ENCODE measurements at places on chromosomes 1 and 21.

DNA sequence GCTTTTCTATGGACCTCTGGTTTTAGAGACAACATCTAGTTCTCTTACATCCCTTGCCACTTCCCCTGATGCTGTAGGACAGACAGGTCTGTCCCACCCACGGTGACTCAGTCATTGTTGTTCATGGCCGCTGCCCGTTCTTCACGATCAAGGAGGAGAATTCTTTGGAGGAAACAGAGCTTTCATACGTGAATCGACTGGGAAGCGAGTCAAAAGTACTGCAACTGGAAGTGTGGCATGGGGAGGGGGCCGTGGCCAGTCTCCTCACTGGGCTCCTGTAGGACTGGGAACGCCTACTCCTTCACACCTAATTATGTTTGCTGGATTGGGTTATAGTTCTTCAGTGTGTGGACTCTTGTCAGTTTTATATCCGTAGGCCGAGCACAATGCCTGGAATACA lies 4.4 kb upstream of the SLC37A1 start:
- DNase-seq = no peak

- no peak for DNase-seq
These were observed 1.7 kb downstream of the EXOC8 start for GRCh38 chr1:231335663-231336602.

DNA sequence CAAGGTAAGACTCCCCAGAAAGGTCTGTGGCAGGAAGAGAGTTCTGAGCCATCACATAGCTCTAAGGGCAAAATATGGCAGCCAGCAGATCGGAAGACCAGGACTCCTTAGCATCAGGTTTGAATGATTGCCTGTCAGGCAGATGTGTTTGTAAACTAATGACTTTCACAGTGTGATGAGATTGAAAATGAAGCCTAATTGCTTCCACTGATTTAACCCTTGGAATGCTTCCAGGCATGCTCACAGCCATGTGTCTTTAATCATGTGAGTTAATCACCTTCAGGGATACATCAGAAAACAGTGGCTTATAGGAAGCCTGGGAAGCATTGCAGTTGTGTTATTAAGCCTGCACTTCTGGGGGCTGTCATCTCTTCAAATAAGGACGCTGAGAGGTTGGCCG lies 82.8 kb downstream of the LRRC53 start:
- DNase-seq = no peak

GRCh38 chr21:29604076-29604475 lies 305.4 kb downstream of the BACH1 start:
- no peak for DNase-seq

DNA sequence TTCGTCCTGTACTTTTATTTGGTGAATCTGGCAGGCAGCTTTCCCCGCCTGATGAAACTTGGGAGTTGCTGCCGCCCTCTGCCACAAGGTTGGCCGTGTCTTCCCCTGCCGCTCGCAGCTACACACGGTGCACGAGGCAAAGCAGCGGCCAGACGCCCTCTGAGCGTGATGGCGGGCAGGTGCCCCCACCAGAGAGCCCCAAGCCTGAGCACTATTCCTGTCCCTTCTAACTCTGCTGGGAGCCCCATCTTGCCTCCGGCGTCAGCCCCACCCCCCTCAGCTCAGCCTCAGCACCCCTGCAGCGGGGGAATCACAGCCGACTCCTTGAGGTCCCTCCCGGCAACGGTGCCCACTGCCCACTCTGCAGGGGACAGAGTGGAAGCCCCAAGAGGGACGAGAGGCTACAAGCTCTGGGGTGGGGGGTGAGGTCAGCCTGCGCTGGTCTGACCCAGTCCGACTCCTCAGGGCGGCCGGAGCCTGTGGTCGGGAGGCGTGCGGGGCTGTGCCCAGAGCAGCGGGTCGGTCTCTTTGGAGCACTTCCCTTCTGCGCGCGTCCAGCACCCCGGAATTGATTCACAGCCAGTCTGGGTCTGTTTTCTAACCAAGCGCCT lies 41.3 kb downstream of the RIPK4 start:
- no peak for DNase-seq

- DNase-seq = no peak
These were observed 197.8 kb downstream of the MATN1 start for GRCh38 chr1:30525631-30525970.

GRCh38 chr21:25360593-25360992 lies 246.7 kb downstream of the MRPL39 start:
- no peak for DNase-seq

- no peak for DNase-seq
These were observed 302.0 kb upstream of the ADGRL2 start for GRCh38 chr1:81498471-81499462.

- DNase-seq = no peak
These were observed 50.7 kb downstream of the MPZL1 start for GRCh38 chr1:167772436-167772835.

GRCh38 chr1:62481681-62482080 lies 44.8 kb downstream of the USP1 start:
- no peak for DNase-seq

DNA sequence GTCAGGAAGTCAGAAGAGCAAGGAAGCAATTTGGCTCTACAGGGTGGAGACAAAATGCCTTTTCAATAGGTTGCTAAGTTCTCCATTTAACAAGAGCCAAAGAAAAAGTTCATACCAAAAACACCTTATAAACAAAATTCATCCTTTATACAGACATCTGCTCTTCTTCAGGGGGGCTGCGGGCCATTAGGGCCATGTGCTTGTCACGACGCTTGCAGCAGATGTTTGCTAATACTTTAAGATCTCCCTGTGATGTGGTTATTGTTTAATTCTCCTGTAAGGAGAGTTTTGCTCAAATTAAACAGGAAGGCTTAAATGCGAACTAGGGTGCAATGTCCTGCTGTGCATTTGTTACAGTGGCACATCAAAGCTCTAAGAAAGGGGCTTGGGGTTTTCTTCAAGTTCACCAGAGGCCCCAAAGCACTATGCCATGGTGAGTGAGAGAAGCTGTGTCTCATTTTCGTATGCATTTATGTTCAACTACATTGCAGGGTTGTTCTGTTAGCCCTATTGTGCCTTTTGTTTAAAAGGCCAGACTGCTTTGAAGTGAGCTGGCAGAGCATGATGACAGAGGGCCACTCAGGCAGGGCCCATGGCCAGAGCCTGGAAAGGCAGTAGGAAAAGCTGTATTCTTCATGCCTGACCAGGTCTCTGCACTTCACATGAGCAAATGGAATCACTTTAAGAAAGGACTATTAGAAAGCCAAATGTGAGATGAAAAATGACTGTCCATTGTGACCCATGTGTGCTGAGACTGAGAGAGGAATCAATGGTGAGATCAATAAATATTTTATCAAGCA lies 24.8 kb upstream of the NTPCR start:
- no peak for DNase-seq

DNA sequence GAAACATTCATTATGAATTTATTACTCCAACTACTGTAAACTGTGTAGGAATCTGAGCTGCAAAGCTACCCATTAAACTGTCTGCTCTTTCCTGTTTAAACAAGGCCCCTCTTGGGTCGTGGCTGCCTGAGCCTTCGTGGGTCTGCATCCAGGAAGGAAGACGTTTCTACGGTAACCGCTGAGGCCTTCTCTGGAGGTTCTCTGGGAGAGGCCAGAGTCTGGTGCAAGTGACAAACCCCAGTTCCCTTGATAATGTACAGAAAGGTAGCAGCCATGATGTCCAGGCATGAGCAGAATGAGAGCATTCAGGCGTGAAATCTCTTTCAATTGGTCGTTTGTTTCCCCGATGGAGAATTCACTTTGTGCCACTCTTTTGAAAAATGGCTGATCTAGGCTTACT lies 350.2 kb downstream of the PLPP3 start:
- DNase-seq = no peak

GRCh38 chr1:1832820-1833219 lies 54.5 kb upstream of the NADK start:
- DNase-seq = no peak

DNA sequence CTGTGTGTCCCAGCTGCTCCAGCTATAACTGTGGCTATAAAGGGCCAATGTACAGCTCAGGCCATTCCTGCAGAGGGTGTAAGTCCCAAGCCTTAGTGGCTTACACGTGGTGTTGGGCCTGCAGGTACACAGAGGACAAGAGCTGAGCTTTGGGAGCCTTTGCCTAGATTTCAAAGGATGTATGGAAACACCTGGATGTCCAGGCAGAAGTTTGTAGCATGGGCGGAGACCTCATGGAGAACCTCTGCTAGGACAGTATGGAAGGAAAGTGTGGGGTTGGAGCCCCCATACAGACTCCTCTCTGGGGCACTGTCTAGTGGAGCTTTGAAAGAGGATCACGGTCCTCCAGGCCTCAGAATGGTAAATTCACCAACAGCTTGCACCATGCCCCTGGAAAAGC lies 113.9 kb downstream of the RGS21 start:
- DNase-seq = no peak

DNA sequence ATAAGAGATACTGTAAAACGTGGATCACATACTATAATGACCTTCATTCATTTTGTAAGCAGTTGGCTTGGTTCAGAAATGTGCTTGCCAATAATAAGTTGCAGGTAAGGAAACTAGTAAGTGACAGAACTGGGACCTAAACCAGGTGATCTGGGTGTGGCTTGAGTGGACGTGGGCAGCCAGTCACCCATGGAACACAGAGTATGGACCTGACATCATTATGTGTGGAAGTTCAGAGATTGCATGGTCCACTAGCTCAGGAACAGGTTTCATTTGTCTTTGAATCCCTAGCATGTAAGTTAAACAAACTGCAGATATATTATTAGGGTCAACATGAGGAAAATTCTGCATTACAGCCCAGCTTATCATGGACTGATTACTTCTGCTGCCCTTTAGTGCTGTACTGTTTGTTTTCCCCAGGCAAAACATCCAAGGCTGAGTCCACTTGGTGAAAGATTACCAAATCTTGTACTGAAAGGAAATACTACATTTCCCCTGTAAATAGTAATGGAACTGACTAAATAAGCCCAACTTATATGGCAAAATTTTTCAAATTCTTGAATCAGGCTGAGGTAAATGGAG lies 327.3 kb upstream of the SGIP1 start:
- DNase-seq = no peak

DNA sequence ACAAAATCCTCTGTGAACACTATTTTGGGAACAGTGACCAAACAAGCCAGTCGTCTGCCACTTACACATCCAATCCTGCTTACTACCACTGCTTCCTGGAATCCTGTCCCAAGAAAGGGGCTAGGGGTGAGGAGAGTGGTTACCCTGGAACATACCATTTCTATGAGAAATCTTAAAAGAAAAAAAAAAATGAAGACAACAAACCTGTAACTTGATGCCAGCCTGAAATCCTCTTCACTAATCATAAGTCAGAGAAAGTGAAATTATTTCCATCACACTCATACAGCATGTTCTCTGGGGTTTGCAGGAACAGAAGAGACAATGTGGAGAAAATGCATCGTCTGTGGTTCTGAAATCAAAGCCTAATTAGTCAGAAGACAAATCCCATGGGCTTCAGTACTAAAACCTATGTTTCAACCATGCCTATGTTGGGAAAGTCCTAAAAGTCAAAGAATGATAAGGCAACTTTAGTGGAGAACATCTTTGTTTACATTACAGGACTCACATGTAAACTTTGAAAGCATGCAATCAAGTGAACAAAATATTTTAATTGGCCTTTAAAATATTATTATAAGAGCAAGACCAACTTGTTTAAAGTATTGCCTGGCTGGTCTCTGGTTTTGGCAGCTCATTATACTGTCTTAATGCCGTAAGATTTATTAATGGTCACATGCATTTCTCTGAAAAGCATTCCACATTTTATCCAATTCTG lies 220.7 kb downstream of the LTN1 start:
- no peak for DNase-seq

GRCh38 chr1:110875216-110875731 lies 2.3 kb downstream of the CD53 start:
- DNase-seq = no peak

DNA sequence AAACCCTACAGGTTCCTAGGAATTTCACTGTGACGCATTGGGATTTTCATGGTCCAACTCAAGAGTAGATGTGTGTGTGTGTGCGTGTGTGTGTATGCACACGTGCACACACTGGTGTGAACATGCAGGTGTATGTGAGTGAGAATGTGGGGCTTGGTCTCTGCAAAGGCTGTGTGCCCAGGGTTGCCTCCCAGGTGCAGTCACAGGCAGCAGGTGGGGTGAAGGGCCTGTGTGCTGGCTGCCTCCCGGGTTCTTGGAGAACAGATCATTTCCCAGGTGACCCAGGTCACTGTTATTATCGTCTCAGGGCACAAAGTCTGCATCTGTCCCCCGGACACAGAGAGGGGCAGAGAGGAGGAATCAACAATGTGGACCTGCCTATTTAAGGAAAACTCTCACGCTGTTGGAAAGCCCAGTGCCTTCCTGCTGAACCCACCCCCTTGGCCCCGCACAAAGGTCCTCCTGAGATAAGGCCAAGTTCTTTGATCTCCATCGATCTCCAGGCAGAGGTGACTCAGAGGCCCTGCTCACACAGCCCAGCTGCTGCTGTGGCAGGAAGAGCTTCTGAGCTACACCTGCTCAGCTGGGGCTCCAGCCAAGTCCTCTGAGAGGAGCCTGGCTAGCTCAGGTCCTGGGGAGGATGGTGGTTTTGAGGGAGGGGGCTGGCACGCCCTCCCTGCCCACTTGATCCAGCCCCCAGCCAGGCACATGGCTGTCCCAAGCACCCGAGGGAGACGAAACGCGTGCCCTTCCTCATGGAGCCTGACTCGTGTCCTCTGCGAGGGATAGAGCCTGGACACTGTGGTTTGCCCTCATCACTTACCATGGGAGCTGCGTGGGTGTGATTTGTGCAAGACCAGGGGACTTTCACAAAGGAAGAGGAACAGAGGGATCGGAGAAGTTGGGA lies 134.0 kb upstream of the ARHGEF16 start:
- DNase-seq = no peak

DNA sequence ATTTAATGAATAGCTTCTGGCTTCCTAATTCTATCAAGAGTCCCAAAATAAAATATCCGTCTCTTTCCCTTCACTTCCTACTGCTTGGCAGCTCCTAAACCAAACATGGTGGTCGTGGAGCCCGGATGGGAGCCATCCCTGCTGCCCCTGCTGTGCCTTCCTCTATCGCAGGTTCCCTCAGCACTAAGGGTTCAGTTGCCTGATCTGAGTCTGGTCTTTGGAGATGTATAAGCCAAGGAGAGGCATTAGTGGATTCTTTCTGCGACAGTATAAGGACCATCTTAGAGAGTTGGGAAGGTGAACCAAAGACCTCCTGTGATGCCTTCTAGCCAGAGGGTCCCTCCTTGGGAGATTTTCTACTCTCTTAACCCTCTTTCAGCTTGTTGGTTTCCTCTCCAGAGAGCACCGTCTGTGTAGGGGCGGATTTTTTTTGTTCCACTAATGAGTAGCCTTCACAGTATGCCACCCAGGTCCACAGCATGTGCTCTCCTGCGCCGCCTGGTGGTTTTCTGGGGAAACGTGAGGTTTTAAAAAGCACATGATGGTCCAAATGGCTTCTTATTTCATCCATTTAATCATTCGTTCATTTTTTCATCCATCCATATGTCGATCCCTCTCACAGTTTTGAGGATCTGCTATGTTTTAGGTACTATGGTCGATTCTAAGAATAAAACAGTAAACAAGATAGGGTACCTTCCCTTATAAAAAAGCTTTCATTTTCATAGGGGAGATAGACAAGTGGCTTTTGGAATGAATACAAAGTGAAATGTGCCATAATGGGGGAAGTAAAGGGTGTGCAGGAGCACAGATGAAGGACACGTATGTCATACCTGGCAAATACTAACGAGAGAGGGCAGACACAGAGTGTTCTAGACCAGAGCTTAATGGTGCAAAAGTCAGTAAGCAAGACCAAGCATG lies 71.0 kb downstream of the NFASC start:
- peak; percentile 5 for DNase-seq

All from stimulated activated CD4-positive, alpha-beta T cell treated with anti-CD3 and anti-CD28 coated beads, Interleukin-1b, Interleukin-23, amount 100 ng/mL, for 1 hour (primary cell).